ENCODE measurements at places on chromosomes 4 and X. TPM values are rescaled to one million over a fixed set of nuclear protein-coding genes. Genes with fewer than 3 reads are reported as not detected.

The CXorf49 gene
- not detected for total RNA-seq

The PAGE1 gene
- 77.5 TPM for total RNA-seq

The ARHGAP36 gene
- not detected for total RNA-seq

The TCEANC gene
- 1.9 TPM for total RNA-seq

The WDR17 gene
- not detected for total RNA-seq

The ACTRT1 gene
- not detected for total RNA-seq

The MTMR8 gene
- total RNA-seq: 4.3 TPM

The AR gene
- 0.04 TPM for total RNA-seq

The NR3C2 gene
- total RNA-seq: 0.13 TPM

The PIM2 gene
- 147 TPM for total RNA-seq

DNA sequence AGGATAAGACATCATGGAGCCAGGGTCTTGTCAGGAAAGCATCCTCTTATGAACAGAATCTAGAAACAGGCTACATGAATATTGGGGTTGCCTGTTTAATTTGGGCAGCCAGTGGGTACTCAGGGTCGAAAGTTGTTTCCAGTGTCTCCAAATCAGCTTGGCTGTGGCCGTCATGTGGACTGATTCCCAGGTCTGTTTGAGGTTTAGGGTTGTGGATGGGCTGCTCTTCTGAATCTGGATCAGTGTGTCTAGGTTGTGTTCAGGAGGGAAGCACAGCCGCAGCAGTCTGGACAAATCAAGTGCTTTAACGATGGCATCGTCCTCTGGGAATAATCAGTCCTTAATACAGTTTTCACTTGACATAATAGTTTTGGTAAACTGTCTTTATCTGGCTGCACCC, 94.3 kb downstream of the GATB start:
- no peak for DNase-seq

GRCh38 chr4:2059046-2059725, at the start of gene NAT8L:
Gene NAT8L, plus strand, starts transcription at chr4:2059327. Its CDS starts 185 bp downstream, at chr4:2059512.
- peak; percentile 84 for DNase-seq

DNA sequence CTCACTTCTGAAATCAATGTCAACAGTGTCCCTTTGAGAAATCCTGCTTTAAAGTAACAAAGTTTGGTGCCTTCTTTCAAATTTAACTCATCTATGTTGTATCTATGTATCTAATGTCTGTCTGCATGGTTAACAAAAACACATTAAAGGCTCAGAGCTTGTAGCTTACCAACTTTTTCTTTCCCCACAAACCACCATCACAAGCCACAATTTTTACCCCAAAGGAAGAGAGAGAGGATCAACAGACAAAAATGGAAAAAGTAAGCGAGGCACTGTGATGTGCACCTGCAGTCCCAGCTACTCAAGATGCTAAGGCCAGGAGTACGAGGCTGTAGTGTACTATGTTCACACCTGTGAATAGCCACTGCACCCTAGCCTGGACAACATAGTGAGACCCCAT, 17.2 kb downstream of the ATRX start:
- DNase-seq: no peak

GRCh38 chrX:44954562-44954961, 81.6 kb downstream of the KDM6A start:
- DNase-seq: no peak

GRCh38 chr4:71243091-71243833, 95.6 kb upstream of the SLC4A4 start:
- DNase-seq: no peak

DNA sequence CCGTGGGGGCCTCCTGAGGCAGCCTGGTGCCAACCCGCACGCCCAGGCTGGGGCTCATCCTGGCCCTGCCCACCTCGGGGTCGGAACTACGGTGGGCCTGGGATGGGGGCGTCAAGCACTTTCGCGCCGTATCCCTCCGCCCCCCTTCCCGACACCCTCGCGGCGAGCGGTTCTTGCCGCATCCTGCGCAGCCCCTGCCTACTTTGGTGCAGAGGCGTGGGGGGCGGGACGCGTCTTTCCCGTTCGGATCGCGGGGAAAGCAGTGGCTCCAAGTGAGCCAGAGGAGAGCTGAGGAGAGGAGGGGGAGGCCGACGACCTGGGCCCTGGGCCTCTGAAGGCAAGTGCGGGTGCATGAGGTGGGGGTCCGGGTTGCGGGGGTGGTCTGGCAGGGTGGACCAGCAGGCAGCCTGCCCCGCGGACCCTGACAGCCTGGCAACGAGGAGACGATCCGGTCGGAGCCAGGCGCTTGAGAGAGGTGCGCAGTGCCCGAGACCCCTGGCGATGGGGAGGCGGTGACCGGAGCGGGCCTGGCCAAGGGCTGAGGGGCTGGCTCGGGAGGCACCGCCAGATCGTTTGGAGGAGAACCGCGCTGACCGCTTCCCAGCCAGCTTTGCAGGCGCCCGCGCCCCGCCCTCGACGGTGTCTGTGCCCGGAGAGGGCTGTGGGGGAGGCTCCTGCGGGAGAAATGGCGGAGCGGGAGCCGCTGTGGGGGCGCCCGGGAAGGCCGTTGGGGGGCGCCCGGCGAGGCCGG, at the start of gene GPRASP2:
TSS of gene GPRASP2 (plus strand) at position 233 of the 751 bp plus-strand sequence. CDS start 2,422 bp downstream, outside the sequence.
- DNase-seq: peak; percentile 39

GRCh38 chrX:110806145-110806544, 10.5 kb upstream of the CHRDL1 start:
- no peak for DNase-seq

GRCh38 chr4:28369499-28369898, 1508.9 kb downstream of the STIM2 start:
- no peak for DNase-seq

GRCh38 chrX:133771086-133771646, 214.2 kb downstream of the GPC3 start:
- no peak for DNase-seq

DNA sequence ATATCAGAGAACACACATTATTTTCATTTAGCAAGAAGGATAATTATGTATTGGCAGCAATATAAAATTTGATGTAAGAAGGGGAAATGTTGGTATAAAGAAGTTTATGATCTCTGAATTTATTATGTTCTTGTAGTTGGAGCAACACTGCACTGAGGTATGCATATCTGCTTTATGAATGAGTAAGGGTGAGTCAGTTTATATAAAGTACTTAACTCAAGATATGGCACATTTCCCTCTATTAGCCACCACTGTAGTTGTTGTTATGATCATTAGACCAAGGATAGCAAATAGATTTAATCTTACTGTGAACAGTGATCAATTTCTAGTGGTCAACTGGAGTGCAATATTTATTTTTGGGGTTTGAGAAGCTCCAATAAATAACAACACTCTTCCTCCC, 66.6 kb downstream of the SNX25 start:
- no peak for DNase-seq

DNA sequence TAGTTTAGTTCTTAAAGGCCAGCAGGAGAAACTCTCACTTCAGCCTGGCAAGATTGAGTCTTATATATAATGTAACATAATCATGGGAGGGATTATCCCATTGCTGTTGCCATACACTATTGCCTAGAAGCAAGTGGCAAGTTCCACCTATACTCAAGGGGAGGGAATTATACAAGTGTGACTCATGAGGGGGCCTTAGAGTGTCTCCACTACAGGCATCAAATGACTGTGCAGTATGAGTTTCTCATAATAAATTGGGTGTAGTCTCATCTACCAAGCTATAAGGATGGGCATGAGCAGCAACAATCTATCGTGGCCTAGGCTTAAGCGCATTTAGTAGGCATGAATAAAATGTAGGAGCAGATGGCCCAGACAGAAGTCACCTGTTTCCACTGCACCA, 89.1 kb upstream of the C1GALT1C1 start:
- no peak for DNase-seq

- DNase-seq: no peak
Observed at GRCh38 chr4:7295197-7295910, 103.0 kb downstream of the SORCS2 start.

DNA sequence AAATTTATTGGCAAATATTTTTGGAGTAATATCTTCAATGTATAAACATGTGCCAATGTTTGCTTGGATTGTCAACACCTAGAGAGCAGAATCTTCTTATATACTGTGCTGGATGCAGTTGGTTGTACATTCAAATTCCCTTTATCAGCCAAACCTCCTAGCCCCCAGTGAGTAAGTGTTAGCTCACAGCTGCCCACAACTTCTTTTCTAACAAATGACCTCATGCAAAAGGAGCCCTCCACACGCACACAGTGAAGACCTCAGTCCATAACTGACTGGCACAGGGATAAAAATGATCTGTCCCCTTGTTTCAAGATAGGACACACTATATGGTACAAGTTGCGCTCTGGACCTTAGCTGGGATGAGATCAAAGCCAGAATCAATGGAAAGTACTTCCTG, 458.0 kb upstream of the NWD2 start:
- DNase-seq: peak; percentile 17

DNA sequence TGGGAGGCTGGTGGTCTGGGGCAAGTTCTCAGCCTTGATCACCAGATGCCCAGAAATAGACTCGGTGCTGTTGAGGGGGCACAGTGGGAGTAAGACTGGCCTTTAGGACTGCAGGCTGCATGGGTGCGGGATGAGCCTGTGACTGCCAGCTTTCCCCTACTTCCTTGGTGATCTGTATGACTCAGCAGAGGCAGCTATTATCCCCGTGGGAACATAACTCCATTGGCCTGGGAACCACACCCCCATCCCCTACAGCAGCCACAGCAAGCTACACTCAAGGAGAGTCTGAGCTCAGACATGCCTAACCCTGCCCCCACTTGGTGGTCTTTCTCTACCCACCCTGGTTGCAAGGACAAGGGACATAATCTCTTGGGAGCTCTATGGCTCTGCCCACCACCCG, 20.6 kb downstream of the CLIC2 start:
- DNase-seq: no peak

- DNase-seq: no peak
Observed at GRCh38 chr4:169116270-169116901, 106.3 kb upstream of the CBR4 start.

GRCh38 chr4:76902233-76902890, 4.4 kb upstream of the SOWAHB start:
- DNase-seq: no peak

DNA sequence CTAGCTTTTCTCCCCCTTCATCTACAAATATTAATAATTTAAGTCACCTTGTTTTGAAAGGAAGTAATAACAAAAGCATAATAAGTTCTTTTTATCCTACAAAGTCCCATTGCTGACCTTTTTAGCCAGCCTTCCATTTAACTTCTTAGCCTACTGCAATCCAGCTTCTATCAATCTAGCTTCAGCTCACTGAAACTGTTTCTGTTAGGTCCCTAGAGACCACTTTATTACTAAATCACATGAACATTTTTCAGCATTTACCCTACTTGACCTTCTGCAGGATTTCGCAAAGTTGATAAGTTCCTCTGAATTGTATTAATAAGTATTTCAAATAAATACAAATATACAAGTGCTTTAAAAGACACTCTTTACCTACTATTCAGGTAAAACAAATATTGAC, 186.5 kb downstream of the ANTXR2 start:
- no peak for DNase-seq

DNA sequence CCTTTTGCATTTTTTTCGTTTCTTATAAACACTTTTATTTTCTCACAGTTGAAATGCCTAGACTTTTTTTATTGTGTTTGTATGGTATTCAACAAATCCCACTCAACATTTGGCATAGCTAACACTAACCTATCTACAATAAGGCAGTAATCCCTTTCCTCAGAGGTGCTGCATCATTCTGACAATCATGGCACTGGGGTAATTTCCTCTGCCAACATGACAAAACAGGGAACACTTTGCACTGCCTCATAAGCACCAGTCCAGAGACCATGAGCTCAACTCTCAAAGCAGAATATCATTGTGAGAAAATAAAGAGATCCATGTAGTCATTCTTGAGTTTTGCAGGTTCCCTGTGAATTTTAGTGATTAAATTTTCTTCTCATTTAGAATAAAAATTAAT, 183.8 kb upstream of the INTU start:
- no peak for DNase-seq

DNA sequence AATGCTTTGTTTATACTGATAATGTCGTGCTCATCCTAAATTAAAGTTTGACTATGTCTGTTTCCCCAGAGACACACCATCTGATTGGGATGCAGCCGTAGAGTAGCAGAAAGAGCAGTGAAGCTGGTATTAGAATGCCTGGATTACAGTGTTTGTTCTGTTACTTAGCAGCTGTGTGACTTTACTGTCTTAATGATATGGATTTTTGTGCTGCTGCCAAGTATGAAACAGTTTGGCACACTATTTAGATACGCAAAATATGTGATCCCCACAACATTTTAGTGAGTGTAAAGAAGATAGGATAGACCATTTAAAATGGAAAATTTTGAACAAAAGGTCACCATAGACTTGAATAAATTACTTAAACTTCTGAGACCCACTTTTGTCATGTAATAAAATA, 1.2 kb upstream of the CHIC1 start:
- no peak for DNase-seq

DNA sequence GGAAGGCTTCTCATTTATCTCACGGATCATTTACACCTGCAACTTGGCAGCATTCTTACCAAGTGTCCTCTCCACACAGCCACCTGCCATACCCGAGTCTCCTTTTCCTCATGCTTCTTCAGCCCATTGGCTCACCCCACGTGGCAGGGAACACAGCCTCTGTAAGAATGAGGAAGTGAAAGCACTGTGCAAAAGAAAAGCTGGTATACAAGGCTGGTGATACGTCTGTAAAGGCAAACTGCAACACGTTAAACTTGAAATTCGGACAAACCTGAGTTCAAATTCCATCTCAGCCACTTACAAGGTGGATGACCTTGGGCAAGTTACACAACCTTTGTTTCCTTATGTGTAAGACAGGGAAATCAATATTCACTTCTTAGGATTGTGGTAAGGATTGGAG, 164.0 kb upstream of the RASGEF1B start:
- no peak for DNase-seq

DNA sequence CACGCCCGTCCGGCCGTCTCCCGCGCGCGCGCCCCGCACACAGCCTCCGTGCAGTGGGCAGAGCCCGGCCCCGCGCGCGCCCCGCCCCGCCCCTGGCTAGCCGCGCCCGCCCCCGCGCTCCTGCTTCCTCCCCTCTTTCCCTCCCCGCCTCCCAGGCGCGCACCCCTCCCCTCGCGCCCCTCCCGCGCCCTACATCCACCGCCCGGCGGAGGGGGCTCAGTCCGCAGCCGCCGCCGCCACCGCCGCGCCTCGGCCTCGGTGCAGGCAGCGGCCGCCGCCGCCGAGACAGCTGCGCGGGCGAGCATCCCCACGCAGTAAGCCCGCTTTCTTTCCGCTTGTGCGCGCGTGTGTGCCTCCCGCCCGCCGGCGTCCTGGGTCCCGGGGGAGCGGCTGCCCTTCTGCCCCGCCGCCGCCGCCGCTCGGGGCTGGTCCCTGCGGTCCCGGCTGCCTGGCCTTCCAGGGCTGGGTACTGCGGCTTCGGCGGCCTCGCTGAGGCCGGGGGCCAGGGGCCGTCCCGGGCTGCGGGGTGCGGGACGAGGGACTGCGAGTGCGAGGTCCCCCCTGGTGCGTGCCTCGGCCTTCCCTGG, at the start of gene FHL1:
TSS of gene FHL1 (plus strand) at position 219 of the 587 bp plus-strand sequence.
- peak; percentile 84 for DNase-seq

- DNase-seq: peak; percentile 57
Observed at GRCh38 chr4:174193438-174194374, 89.8 kb downstream of the FBXO8 start.

- DNase-seq: no peak
Observed at GRCh38 chr4:182880387-182881356, 36.5 kb downstream of the DCTD start.

- DNase-seq: no peak
Observed at GRCh38 chr4:26420438-26420837, 69.8 kb downstream of the CCKAR start.
